Spleen (tissue), 13 donors: ENCODE measurements at places on chromosomes 1 and 21. TPM values are rescaled to one million over a fixed set of nuclear protein-coding genes. Genes with fewer than 3 reads are reported as not detected.

- DNase-seq = no peak
Observed at GRCh38 chr1:115726161-115726560, 42.4 kb downstream of the CASQ2 start.

GRCh38 chr1:173474097-173474779, 2.9 kb upstream of the PRDX6 start:
- DNase-seq = no peak

- DNase-seq = no peak
Observed at GRCh38 chr1:243558576-243558975, 291.5 kb downstream of the AKT3 start.

GRCh38 chr1:172845371-172845770, 186.5 kb downstream of the FASLG start:
- no peak for DNase-seq

GRCh38 chr1:34500451-34500850, 254.4 kb upstream of the GJB5 start:
- DNase-seq = no peak

DNA sequence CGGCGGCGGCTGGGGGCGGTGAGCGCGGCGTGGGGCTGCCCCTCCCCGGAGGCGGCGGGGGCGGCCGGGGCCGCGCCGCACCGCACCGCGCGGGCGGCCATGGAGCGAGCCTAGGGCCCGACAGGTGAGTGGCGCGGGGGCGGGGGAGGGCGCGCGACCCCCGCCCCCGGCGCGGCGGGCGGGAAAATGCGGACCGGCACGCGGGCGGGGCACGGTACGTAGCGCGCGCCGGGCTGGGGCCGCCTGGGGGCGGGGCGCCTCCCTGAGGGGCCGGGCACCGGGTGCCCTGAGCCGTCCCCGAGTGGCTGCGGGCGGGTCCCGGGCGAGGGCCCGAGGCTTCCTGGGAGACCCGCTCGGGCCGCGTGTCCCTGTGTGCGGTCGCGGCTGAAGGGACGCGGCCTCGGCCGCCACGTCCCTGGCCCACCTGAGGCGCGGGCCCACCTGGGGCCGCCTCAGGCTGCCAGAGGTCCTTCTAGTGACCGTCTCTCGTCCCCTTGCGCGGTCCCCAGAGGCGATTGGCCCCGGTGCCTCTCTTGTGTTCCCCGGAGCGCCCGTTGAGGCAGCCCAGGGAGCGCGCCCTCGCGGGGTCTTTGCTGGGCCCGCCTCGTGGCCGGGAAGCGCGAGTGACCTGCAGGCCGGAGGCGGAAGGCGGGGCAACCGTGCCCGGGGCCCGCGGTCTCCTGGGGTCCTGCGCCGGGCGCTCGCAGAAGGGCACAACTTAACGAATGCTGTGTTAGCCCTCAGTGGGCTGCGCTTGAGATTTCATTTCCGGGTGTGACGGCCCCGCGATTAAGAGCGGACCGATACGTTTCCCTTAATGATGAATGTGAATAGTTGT, 500 bp downstream of the FAM20B start:
- peak; percentile 96 for DNase-seq

GRCh38 chr1:38055965-38056364, 9.4 kb upstream of the POU3F1 start:
- DNase-seq = no peak

GRCh38 chr1:97143236-97143882, 421.8 kb downstream of the PTBP2 start:
- no peak for DNase-seq

DNA sequence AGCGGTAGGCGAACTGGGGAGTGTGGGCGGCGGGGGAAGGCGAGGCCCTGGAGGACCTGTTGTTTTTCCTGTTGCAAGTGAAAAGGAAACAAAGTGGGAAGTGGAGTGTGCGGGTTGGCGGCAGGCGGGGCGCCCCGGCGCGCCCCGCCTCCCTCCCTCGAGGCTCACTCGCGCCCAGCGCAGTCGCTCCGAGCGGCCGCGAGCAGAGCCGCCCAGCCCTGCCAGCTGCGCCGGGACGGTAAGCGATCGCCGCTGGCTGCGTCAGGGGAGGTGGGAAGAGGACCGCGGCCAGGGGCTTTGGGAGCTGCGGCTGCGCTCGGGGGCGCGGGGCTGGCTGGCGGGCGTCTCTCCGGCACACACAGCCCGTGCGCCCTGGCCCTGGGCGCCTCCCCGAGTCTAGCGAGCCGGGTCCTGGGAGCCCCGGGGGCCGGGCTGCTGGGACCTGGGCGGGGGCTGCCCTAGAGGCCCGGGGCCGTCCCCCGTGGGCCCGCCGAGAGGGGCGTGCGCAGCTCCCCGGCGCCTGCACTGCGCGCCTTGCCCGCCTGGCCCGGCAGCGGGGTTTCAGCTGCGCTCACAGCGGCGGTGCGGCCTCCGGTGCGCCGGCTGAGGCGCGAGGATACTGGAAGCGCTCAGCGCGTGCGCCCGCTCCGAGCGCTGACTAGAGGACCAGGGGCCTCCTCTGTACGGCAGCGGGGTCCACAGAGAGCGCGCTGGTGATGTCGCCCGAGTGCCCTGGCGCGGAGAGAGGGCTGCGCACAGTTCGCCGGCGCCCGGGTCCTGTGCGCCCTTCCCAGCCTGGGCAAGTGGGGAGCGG, at the start of gene PIK3CD:
TSS of gene PIK3CD (plus strand) at position 167 of the 814 bp plus-strand sequence. CDS start 58,725 bp downstream, outside the sequence.
- peak; percentile 93 for DNase-seq

DNA sequence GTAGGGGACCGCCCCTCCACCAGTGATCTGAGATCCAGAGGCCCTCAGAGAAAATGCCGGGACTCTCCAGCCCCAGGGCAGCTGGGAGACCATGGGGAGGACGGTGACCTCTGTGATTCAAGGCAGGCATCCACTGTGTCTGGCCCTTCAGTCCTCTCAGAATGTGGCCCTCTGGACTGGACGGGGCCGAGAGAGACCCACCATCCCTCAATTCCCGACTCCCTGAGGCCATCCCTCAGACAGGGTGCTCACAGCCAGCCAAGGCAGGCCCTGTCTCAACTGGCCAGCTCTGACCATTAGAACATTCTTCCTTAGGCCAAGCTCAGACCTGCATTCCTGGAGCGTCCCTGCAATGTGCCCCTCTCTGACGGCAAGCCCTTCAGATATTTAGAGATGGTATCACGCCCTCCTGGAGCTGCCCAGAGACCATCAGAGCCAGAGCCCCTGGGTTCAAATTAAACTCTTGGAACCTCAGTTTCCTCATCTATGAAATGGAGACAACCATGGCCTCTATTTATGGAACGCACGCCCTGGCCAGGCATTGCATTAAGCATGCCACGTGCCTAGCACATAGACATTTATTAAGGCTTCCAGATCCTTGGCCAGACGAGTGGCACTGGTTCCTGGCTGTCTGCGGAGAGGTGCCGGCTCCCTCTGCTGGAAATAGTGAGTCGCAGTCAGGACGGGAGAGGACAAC, 9.6 kb upstream of the EPS8L3 start:
- DNase-seq = peak; percentile 90

GRCh38 chr1:207335695-207336363, 14.4 kb downstream of the CD55 start:
- DNase-seq = no peak

DNA sequence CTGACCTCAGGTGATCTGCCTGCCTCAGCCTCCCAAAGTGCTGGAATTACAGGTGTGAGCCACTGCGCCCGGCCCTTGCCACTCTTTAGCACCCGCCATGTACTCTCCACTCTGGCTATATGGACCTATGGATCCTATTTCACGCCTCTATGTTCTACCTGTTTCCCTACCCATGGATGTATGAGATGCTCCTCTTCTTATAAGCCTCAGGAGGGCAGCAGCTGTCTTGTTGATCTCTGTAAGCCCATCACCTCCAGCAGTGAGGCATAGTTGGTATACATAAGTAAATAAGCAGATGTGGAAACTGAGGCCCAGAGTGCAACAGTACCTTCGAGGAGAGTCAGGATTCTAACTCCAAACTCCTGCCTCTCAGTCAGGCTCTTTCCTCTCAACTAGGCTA, 24.7 kb upstream of the ARTN start:
- no peak for DNase-seq

- peak; percentile 85 for DNase-seq
Observed at GRCh38 chr21:41761211-41761933, 5.5 kb downstream of the RIPK4 start.

DNA sequence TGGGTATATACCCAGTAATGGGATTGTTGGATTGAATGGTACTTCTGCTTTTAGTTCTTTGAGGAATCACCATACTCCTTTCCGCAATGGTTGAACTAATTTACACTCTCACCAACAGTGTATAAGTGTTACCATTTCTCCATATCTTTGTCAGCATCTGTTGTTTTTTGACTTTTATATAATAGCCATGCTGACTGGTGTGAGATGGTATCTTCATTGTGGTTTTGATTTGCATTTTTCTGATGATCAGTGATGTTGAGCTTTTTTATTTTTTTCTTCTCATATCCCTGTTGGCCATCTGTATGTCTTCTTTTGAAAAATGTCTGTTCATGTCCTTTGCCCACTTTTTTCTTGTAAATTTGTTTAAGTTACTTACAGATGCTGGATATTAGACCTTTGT, 14.1 kb downstream of the DNM3 start:
- DNase-seq = no peak

- DNase-seq = no peak
Observed at GRCh38 chr1:199042193-199042592, 403.4 kb downstream of the PTPRC start.

- DNase-seq = no peak
Observed at GRCh38 chr1:74637296-74637695, 36.3 kb downstream of the ERICH3 start.

GRCh38 chr1:41496080-41497055, 11.9 kb upstream of the EDN2 start:
- peak; percentile 82 for DNase-seq

DNA sequence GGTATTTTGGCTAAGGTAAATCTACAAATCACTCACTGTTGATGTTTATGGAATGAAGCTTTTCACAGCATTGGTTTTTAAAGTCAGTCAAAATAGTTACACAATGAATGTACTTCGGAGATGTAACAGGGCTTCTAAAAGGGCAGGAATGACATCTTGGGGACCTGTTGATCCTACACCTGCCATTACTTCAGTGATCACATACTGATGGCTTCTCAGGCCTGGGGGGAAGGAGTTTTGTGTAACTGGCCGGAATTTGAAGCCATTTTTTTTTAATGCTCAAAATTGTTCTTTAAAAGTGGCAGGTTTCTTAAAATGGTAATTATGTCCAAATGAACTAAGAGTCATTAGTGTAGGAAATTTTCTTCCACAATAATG, 11.2 kb downstream of the RPL5 start:
- DNase-seq = no peak

DNA sequence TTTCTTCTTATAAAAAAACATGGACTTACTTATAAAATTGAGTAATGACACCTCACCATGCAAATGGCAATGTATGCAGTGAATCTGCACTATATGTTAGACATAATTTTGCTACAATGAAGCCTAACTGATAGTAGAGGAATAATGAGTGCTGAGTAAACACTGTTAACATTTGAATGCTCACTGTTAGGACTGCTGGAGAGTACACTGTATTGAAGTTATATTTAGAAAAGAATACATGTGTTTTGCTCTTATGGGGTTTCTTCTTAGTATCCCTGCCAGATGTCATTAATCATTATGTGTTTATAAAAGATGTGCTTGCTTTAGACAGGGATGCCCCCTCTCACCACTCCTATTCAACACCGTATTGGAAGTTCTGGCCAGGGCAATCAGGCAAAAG, 111.1 kb upstream of the ZP4 start:
- DNase-seq = no peak

- DNase-seq = no peak
Observed at GRCh38 chr1:159197561-159198557, 6.8 kb upstream of the ACKR1 start.

- peak; percentile 52 for DNase-seq
Observed at GRCh38 chr21:42373196-42373907, 7.0 kb upstream of the TFF1 start.

- DNase-seq = no peak
Observed at GRCh38 chr1:56799605-56800400, 19.4 kb downstream of the FYB2 start.

DNA sequence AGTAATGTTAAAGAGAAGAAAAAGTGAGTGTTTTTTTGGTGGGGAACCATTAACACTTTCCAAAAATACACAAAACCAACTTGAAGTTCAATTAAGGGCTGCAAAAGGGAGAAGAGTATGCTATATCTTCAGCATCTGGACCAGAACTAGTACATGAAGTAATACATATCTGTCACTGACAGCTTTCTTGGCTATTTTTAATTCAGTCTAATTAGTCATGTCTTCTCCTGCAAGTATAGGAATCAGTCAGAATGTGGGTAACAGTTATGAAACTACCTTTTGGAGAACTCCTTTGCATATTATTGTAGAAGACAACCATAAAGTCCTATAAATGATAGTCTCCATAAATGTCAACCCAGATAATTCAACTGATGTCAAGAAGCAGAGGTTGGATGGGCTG, 901.2 kb downstream of the TTLL7 start:
- DNase-seq = no peak

DNA sequence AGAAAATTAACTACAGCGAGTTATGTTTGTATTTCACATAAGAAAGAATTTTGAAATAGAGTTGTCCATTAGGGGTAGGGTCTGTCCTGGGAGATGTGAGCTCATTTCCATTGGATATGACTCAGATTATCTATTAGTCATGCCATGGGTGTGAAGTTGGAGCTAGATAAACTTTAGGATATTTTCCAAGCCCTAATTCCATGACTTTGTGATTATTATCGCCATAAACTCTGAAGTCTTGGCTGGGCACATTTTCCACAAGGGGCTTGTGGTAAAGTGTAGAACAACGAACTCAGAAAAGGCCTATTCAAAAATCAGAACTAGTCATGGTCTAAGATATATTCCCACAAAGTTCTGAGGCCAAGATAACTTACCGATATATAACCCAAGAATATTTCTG, 396.6 kb downstream of the DPYD start:
- no peak for DNase-seq

- no peak for DNase-seq
Observed at GRCh38 chr1:209929751-209930150, 8.3 kb upstream of the SYT14 start.

KRTAP19-1 gene
- polyA plus RNA-seq = not detected

EPHA10 gene
- polyA plus RNA-seq = 0.10 TPM

GJC2 gene
- polyA plus RNA-seq = 0.67 TPM

TRAF3IP3 gene
- 189 TPM for polyA plus RNA-seq

RGS8 gene
- polyA plus RNA-seq = 0.09 TPM

INSRR gene
- polyA plus RNA-seq = not detected

PAPPA2 gene
- not detected for polyA plus RNA-seq

JAM2 gene
- polyA plus RNA-seq = 2.0 TPM

CFHR1 gene
- 24.6 TPM for polyA plus RNA-seq

CFHR3 gene
- polyA plus RNA-seq = 0.08 TPM

PTPRC gene
- polyA plus RNA-seq = 99.3 TPM

ATAD3C gene
- polyA plus RNA-seq = 0.55 TPM

CFAP74 gene
- 0.03 TPM for polyA plus RNA-seq

BSND gene
- polyA plus RNA-seq = 0.02 TPM

CELA2A gene
- polyA plus RNA-seq = 0.20 TPM

WLS gene
- polyA plus RNA-seq = 9.3 TPM
